ENCODE measurements at places on chromosomes 16 and 17. TPM values are rescaled to one million over a fixed set of nuclear protein-coding genes. Genes with fewer than 3 reads are reported as not detected.
A peak's percentile ranks its signal among the peaks of the same experiment; 100 is the strongest.

DNA sequence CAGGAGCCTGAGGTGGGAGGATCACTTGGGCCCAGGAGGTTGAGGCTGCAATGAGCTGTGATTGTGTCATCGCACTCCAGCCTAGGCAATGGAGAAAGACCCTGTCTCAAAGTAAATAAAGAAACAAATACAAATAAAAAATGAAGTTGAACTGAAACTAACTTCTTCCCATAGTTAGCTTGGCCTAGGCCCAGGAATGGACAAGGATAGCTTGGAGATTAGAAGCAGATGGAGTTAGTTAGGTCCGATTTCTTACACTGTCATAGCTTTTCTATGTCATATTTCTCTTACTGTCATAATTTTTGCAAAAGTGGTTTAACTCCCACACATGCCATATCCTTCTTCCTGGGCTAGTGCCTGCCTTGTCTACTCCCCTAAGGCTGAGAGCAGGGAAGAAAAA lies 154.7 kb upstream of the CACNG3 start:
- H3K4me3 ChIP-seq = no peak overlapping the region
- H3K27me3 ChIP-seq = no peaks in the 10 kb centered on the region
- H3K27ac ChIP-seq = no peak overlapping the region
- no peaks in the 10 kb centered on the region for H3K4me1 ChIP-seq
- no peaks in the 10 kb centered on the region for H3K36me3 ChIP-seq

DNA sequence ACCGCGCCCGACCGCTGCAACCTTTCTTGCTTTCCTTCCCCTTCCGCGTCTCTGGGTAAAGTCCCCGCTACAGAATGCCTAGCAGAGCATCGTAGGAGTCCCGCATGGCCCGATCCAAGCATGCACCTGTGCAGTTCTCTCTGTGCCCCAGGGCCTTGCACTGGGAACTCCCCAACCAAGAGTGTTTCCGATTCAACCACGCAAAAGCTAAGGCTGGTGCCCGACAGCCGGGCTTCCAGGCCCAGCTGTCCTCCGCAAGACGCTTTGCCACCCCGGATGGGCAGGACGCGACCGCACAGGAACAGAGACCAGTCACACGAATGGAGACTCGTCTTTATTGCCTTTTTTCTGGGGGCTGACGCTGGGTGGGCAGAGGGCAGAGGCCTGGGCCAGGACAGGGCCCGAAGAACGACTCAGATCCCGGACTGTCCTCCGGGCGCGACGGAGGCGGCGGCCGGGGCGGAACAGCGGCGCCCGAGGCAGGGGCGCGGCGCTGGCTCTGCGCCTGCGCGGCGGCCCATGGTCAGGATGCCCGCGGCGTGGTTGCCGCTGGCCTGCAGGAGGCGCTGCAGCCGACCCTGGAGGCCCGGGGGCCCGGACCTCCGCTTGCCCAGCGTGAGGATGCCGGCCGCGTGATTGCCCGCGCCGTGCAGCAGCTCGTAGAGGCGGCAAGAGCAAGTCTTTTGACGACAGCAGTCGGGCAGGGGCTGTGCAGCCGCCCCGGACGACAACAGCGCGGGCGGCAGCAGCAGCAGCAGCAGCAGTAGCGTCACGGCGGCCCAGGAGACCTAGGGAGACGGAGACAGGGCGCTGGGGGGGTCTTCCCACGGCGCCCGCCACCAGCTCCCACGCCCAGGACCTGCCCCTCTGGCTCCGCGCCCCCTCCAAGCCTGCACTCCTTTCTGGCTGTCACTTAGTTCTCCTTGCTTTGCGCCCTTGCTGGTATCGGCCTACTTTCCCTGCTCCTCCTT lies 1.2 kb downstream of the HCRT start:
- H3K4me3 ChIP-seq = peak overlapping the region; percentile 51
- H3K4me1 ChIP-seq = peaks cover 27% of the 10 kb centered on the region
- H3K27ac ChIP-seq = peak overlapping the region; percentile 84
- no peaks in the 10 kb centered on the region for H3K36me3 ChIP-seq
- H3K27me3 ChIP-seq = peaks cover 16% of the 10 kb centered on the region

DNA sequence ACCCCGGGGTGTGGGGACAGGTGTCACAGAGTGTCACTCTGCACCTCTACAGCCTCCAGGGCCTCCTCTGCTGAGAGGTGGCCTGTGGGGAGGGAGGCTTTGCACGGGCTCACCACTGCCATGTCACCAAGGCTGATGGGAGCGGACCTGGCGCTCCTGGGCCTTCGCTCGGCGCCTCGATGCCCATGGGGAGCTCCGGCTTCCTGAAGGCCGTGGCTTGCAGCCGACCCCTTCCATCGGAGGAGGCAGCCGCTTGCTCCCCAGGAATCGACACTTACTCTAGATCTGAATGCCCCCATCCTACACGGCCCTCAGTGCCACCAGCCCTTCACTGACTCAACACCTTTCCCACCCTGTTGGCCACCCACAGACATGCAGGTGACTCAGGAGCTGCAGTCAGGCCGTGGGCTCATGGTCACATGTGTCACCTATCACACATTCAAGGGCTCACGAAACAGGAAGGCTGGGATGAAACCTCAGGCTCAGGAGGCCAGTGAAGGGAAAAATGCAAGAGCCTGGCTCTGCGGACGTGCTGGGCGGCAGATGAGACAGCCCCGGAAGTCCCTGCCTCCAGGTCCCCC lies 11.9 kb downstream of the LGALS3BP start:
- H3K4me3 ChIP-seq = no peak overlapping the region
- H3K36me3 ChIP-seq = no peaks in the 10 kb centered on the region
- no peak for DNase-seq
- peaks cover 4% of the 10 kb centered on the region for H3K4me1 ChIP-seq

The LPCAT2 gene
- total RNA-seq = 30.5 TPM

The HSD11B2 gene
- 378 TPM for total RNA-seq

The ABCC6 gene
- total RNA-seq = 14.5 TPM

The OTOP3 gene
- not detected for total RNA-seq

The STAT5A gene
- total RNA-seq = 22.4 TPM

Data from colonic mucosa (tissue), 4 donors.